Glutamatergic neuron (in vitro differentiated cells): ENCODE measurements at places on chromosomes 6 and 20. TPM values are rescaled to one million over a fixed set of nuclear protein-coding genes. Genes with fewer than 3 reads are reported as not detected.

Gene CFAP61
- 5.0 TPM for total RNA-seq

Gene LY6G5C
- 13.8 TPM for total RNA-seq

Gene DEFB132
- not detected for total RNA-seq

DNA sequence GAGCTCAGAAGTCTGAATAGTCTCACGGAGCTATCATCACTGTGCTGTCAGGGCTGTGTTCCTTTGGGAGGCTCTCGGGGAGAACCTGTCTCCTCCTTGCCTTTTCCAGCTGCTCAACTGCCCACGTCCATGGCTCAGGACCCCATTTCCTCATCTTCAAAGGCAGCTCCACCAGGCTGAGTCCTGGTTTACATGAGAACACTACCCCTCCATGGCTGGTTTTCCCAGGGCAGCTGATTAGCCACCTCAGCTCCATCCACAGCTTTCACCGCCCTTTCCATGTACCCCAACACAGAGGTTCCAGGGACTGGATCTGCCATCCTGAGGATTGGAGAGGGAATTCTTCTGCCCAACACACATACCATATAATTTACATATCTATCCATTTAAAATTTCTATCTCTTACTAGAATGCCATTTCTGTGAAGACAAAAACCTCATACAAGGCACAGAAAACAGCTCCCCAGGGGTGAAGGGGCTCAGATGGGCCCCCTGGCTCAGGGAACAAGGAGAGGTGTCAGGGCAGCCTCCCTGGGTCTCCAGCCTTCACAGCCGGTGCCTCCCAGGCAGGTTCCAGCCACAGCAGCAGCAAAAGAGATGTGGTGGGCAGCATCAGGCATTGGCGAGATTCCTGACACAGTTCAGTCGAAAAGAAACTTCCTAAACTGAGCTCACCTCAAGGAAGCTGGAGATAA is 2.2 kb upstream of the RAET1E start:
- no peak for DNase-seq
